Stimulated activated CD4-positive, alpha-beta T cell treated with anti-CD3 and anti-CD28 coated beads, Interleukin-15, amount 100 ng/mL, for 1 hour (primary cell): ENCODE measurements at places on chromosomes 5 and 9.

DNA sequence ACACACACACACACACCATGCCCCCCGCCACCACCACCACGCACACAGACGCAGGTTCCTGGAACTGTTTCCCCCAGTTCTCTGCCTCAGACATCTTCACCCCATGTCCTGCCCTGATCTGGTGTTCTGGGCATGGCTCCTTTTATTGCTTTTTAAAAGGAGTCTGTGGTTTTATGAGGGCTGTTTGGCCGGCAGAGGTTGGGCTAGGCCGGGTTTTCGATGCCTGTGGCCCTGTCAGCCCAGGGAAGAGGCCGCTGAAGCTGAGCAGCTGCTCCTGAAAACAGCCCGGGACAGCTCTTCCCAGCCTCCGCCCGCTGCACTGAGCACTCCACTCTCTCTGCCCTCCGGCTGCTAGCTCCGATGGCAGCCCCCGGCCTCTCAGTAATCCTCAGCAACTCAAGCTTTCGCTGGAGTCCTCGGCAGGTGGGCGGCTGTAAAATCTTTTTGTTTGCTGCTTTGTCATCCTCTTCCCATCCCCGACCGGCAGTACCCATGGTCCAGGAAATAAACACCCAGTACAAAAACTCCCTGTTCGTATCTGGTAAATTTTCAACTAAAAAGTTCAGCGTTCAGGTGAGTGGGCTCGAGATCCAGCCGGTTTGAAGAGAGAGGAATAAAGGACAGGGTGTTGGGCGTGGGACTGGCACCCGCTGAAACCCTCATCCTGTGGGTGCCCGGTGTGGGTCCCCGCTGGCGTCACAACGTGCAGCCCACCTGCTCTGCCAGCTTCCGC lies 103.0 kb upstream of the ERCC6L2 start:
- no peak for DNase-seq

DNA sequence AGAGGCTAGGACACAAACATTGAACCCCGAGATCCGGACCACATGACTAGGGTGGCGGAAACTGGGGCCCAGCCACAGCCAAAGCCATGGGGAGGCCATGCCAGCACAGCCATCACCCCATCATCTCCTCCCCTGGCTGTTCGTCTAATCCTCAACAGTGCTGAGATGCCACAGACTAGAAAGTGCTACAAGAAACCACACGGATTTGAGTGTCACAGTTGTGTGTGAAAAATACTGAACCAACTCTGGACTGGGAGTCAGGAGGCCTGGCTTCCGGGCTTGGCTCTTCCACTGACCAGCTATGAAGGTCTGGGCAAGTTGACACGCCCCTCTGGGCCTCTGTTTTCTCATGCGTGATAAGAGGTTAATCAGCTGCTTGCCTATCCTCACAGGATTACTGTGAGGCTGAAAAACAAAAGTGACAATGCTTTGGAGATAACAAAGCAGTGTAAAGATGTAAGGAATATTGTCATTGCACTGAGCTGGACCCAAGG lies 38.8 kb upstream of the SHB start:
- DNase-seq: no peak

GRCh38 chr9:31210978-31211570 lies 1173.4 kb upstream of the ACO1 start:
- no peak for DNase-seq

DNA sequence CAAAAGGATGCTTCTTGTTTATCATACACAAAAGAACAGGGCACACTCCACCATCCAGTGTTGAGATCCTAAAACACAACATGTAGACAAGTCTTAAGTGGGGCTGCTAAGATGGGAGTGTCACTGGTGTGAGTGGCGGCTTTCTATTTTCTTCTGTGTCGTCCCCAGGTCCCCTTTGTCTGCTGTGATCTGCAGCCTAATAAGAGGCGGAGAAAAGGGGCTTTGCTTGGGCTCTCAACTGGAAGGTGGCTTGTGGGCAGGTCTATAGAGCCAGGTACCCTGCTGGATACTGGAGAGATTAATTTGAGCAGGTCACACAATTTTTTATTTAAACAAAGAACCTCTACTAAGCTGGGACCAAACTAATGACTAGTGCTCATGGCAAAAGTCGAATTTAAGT lies 126.1 kb upstream of the SAP30L start:
- no peak for DNase-seq

GRCh38 chr5:64587370-64587769 lies 81.6 kb downstream of the RGS7BP start:
- DNase-seq: no peak

DNA sequence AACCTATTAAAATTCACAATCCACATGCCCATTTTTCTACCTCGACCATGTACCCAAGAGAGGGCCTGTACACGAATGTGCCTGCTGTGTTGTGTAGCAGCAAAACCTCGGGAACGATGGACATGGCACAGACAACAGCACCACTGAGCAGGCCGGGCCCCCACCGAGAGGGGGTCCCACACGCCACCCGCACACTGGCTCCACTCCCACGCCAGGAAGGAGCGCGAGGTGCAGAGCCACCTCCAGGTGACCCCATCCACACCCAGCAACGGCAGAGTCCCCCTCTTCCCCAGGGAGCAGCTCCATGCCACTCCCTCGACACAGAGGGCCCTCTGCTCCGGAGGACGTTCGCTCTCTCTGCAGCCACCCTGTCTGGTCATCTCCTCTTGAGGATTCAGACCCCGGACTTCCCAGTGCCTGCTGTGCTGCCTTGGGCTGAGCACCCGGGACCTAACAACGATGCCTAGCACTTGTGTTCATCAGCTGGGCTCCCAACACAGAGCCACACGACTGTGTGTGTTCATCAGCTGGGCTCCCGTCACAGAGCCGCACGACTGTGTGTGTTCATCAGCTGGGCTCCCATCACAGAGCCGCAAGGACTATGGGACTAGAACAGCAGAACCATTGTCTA lies 25.3 kb upstream of the ADAMTS2 start:
- DNase-seq: no peak

DNA sequence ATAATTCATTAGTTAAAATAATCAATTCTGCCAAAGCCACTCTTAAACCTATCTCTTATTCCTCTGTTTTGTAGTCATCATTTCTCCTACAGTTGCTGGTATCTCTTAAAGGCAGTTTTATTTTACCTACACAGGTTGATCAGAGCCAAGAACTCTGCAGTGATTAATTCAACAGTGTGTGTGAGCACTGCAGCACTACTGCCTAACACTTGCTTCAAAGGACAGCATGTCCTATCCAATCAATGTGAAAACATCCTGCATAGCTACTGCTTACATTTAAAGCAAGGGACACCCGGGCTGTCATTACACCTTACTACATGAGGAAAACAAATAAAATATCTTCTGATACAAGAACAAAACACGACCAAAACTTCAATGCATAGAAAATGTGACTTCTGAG lies 45.1 kb upstream of the HK3 start:
- DNase-seq: no peak

DNA sequence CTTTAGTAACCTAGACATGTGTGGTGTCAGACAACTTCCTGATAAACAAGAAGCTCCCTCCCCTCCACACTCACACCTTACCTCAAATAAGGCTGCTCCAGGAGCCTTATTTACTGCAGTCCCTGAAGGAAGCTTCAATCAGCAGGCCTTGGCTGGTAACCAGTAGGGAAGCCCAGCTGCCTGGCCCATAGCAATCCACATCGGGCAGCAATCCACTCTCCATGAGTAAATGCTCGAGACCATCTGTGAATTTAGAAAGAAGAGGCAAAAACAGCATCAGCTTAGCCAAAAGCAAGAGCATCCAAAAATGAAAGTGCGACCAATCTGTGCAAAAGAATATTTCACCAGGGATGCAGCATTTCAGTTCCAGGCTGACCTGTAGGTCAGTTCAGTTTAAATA lies 213.3 kb upstream of the TUSC1 start:
- DNase-seq: no peak

GRCh38 chr5:138754699-138755057 lies 1.5 kb downstream of the CTNNA1 start:
- no peak for DNase-seq

DNA sequence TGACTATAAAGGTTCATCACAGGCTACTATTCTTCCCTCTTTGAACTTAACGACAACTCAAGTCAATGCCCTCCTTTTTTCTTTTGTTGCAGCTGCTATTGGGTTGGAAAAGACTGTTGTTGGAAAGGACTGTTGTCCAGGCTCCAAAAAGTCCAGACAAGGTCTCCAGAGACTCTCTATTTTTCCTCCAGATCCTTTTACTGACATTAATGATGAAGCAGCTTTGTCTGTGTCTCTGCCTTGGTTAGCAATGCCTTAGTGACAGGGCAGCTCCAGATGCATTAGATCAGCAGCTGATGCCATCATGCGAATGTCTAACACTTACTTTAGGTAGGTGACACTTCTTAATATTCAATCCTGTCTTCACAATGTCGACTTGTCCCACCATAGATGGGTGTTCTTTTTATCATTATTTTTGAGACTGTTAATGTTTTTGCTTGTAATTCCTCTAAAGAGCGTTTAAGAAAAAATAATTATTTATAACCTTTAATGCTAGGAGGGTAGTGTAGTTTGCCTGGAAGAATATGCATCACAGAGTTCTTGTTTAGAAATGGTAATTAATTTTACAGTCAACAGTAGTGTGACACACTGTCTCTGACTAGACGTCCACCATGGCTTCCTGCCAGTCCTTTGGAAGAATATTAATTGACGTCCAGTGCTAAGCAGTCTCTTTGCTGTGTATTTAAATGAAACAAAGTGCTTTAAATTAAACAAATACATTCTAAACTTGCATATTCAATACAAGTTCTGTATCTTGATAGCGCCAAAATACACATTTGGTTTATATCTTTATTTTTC lies 492.2 kb downstream of the NR2F1-AS1 start:
- DNase-seq: no peak

- no peak for DNase-seq
Measured at GRCh38 chr9:115127191-115127817, 9.3 kb upstream of the TNC start.

- DNase-seq: no peak
Measured at GRCh38 chr9:121944711-121945191, 148.4 kb downstream of the TTLL11 start.

DNA sequence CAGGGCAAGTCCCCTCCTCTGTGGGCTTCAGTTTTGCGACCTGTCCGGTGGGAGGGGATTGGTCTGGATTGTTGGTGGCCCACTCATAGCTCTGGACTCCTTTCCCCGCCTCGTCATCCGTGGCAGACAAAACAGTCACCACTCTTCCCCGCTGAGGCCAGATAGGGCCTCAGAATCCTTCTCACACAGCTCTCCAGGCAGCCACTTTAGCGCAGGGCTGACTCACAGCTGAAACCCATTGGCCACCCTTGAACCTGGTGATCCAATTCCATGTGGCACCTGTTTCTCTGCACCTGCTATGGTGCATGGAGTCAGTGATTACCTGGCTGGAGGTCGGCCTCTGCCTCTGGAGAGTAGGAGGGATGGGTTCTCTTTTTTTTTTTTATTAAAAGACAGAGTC lies 15.8 kb upstream of the CACFD1 start:
- DNase-seq: no peak

DNA sequence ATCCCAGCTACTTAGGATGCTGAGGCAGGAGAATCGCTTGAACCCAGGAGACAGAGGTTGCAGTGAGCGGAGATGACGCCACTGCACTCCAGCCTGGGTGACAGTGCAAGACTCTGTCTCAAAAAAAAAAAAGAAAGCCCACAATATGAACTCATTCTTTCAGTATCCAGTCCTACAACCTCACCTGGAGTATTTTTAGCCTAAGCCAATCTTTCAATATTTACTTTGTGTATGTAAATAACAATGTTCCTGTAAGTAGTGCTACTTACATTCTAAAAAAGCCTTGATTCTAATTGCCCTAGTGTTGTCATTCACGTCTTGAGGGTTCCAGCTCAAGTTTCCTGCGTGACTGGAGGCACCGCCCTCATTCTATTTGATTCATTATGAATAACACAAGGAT lies 62.0 kb downstream of the BHMT start:
- no peak for DNase-seq

GRCh38 chr9:35920051-35920620 lies 10.8 kb downstream of the SPAAR start:
- DNase-seq: no peak

DNA sequence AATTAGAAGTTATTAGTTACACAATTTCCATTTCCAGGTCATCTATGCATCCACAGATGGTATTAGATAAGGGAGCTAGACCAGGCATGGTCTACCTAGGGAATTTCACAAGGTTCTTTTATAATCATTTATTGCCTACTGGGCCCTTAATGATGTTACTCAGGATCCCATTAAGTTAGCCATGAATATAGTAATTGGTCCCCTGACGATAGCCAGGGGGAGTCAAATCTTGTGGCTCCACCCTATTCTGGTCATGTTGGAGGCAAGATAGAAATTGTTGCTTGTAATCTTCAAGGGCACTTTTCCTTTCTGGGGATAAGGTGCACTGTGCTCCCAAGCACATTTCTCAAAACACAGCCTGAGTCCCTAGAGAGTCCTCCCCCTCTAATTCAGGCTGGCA lies 14.1 kb upstream of the ELL2 start:
- no peak for DNase-seq

GRCh38 chr9:2785060-2785950 lies 58.6 kb downstream of the PUM3 start:
- DNase-seq: no peak

GRCh38 chr5:112669328-112669963 lies 68.2 kb upstream of the APC start:
- DNase-seq: no peak

DNA sequence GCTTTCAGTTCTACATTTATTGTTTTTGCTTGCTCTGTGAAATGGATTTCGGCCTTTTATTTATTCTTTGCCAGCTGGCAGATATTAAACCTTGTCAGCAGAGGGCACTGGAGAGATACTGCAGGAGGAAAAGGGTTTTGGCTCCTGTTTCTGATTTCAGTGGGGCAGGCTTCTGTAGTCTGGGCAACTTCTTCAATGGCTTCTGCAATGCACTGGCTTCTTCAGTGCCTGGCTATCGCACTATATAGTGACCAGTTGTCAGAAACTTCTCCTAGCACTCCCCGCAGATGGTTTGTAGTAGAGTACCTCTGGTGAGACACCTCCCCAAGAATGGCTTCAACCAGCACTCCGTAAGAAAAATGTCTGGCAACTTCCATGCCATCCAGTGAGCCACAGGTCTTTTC lies 3.2 kb upstream of the NFX1 start:
- DNase-seq: no peak

DNA sequence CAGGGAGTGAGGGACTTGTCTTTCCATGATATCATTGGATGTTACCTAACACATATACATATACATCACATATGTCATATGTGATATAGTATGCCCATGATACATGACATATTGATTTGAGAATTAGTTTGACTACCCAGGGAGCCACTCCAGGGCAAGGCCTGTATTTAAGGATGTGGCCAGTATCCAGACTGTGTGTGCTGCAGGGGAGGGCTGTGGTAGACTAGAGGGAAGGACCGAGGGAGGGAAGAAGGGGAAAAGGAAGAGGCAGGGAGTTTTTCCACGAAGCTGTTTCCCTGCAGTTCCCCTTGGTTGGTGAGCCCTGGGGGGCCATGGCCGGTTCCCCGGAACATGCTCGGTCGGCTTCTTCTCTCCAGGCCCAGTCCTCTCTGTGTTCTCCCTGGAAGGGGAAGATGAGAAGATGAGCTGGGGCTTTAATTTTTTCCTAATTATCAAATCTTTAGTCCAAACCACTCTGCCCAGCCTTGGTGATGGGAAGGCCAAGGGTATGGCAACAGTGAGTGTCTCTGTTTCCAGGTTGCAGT lies 48.7 kb downstream of the NSUN2 start:
- no peak for DNase-seq

- no peak for DNase-seq
Measured at GRCh38 chr9:95482621-95483020, 34.1 kb downstream of the PTCH1 start.
